ENCODE measurements at places on chromosomes 5 and 9.

GRCh38 chr5:95759005-95759404 lies 27.9 kb downstream of the RHOBTB3 start:
- no peak for DNase-seq

GRCh38 chr5:42605490-42605889 lies 151.1 kb upstream of the CCDC152 start:
- DNase-seq: no peak

DNA sequence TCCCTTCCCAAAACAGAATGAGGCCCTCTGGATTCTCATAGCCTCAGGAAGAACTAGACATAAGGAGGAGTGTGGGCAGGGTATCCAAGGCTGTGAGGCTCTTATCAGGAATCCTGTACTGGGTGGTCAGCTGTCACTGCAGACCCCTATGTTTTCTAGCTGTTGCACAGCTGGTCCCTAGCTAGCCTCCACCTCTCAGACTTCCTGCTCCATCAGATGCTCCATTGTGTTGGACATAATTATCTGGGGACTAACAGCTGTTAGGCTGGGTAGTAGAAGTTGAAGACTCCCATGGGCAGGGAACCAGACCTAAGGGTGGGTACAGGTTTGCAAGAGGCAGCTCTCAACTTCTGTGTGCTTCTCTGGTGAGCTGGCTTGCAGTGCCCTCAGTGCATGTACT lies 18.4 kb downstream of the FAM219A start:
- DNase-seq: no peak

GRCh38 chr5:150530423-150530822 lies 22.5 kb downstream of the NDST1 start:
- DNase-seq: no peak

DNA sequence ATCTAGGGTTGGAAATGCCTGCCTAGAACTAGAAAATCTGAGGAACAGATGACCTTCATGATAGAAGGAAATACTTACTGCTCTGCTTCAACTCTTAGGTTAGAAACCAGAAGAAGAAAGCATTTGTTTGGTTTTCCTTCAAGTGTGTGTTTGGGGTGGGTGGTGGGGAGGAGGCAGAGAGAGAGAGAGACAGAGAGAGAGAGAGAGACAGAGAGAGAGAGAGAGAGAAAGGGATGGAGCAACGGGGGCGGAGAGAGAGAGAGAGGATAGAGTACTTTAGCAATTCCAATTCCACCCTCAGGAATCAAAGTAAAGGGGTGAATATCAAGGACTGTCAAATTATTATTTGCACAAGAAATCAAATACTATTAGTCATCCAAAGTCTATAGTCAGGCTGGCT lies 29.2 kb upstream of the GCNT4 start:
- no peak for DNase-seq

GRCh38 chr5:136423944-136424606 lies 58.7 kb upstream of the TRPC7 start:
- DNase-seq: no peak

- no peak for DNase-seq
These were observed 76.0 kb downstream of the ACTBL2 start for GRCh38 chr5:57406641-57407040.

DNA sequence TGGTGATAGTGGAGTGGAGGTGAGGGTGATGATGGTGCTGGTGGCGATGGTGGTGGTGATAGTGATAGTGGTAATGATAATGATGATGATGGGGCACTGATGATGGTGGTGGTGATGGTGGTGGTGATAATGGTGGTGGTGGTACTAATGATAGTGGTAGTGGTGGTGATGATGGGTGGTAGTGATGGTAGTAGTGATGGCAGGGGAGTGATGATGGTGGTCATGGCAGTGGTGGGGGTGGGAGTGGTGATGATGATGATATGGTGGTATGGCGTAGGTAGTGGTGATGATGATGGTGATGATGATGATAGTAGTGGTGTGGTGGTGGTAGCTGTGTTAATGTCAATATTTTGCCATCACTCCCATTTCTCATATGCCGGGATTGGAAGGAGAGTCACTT lies 44.5 kb upstream of the ORM1 start:
- no peak for DNase-seq

DNA sequence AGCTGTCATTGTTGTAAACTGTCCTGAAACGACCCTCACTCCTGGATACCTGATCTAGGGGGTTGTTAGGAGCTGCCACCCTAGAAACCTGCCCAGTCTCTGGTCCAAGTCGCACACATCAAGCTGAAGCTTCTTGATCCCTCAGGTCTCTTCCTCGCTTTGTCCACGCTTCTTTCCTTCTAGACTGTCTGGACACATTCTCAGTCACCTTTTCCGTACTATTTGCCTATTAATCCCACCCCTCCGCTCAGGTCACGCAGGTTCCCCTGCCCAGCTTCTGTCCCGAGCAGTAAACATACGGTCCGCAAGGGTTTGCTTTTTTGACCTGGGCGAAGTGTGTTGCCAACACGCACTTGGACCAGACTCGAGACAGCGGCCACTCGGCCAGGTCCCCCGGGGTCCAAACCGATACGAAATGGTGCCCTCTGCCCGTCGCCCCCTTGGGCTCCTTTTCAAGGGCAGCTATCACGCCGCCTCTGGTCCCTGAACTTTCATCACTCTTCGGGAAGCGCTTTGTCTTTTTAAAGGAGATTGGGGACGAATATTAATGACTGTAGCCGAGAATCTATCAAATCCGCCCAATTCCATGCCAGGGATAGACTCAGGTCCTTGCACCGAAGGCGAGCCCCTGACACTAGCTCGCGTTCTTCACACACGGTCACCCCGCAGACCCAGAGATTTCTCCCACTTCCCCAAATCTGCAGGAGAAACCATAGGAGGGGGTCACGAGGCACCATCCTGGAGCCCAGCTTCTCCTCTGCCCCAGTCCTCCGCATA lies 814 bp downstream of the PLCXD3 start:
- DNase-seq: no peak

- DNase-seq: peak; percentile 79
These were observed 579.7 kb upstream of the ZNF608 start for GRCh38 chr5:125326150-125326510.

All from amniotic stem cell (primary cell).